ENCODE measurements at places on chromosomes 16 and 17.

GRCh38 chr17:67700037-67700724, 17.6 kb upstream of the NOL11 start:
- no peak for DNase-seq

GRCh38 chr17:76304226-76305134, 3.6 kb downstream of the QRICH2 start:
- DNase-seq, result no peak

GRCh38 chr16:69223882-69224281, 36.9 kb downstream of the SNTB2 start:
- no peak for DNase-seq

DNA sequence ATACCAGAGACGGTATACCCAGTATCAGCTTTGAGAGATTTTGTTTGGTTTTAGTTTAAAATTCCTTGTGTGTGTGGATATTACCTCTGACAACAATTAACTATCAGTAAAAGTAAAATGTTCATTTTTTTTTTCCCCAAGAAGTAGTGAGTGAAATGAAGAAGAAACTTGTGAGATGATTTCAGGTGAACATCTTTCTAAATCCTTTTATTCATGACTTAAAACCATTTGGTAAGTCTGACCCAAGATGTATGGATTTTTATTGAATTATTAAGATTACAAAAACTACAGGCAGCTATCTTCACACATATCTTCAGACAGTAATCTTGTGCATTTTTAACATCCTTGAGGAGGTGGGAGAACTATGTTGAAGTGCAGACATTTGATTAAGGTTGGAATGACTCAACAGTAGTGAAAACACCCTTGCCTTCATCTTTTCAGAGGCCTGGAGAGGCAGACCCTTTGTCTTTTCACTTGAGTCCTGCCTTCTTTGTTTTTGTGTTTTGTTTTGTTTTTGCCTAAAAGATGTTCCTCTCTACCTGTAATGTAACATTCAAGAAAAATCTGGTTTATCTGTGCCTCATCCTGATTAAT, 240.3 kb upstream of the TBX2 start:
- DNase-seq, result no peak

DNA sequence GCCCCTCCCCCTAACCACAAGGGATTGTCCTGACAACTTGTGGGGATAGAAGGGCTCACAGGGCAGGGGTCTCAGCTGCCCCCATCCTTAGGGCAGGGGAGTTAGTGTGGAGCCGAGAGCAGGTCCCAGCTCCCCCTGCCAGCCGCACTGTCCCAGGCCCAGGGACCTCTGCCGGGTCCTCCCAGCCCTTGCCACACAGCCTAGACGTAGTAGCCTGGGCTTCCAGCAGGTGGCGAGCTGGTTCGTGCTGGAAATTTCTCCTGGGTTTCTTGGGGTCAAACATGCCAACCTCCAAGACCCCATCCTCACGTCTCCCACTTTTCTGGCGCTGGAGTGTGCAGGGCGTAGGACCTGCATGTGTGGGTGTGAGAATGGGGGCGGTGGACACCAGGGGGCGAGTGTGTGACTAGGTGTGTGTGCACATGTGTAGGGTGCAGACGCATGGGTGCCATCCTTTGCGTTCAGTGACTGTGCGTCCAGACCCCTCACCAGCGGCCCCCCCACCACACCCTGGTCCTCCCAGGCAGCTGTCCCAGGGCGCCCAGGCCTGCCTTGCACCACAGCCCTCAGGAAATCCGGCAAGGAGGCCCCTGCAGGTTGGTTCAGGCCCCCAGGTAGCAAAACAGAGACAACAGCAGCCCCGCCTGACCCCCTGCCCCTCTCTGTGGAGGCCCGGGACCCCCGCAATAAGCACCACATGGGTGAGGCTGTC, 29.5 kb downstream of the SBK1 start:
- DNase-seq, result no peak

DNA sequence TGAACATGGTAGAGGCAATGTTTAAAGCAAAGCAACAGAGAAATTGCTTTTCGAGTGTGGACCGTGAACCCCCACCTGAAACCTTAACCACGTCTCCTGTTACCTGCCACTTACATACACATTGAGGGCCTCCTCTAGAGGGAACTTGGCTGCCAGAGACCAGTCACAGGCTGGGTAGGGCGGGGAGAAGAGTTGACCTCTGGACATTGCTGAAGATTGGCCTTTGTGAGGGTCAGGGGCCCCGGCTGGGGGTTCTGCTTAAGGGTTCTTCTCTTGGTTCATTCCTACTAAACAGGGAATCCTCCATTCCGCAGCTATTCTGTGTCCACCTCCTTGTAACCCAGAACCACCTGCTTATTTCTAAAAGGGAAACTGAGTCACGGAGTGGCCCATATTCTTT, 53.8 kb downstream of the IRX6 start:
- DNase-seq, result no peak

All from chondrocyte (in vitro differentiated cells).